ENCODE measurements at places on chromosomes 11 and 22.

- no peak for DNase-seq
These were observed 137.7 kb upstream of the DDI1 start for GRCh38 chr11:103898577-103899336.

DNA sequence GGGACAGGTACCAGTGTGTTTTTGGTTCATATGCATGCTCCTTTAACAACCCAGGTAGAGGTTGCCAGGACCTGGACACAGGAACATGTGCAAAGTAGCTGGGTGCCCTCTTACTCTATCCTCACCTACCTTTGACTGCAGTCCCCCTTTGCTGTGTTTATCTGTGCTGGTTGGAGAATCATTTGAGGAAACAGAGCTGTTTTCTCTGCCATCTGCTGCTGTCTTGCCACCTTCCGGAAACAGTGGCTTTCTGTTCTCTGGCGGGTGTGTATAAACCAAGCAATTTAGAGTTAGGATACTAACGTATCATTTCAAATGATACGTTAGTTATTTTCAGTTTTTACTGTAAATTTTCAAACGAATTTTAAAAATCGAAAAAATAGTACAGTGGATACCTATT, 171.9 kb upstream of the TTC12 start:
- no peak for DNase-seq

DNA sequence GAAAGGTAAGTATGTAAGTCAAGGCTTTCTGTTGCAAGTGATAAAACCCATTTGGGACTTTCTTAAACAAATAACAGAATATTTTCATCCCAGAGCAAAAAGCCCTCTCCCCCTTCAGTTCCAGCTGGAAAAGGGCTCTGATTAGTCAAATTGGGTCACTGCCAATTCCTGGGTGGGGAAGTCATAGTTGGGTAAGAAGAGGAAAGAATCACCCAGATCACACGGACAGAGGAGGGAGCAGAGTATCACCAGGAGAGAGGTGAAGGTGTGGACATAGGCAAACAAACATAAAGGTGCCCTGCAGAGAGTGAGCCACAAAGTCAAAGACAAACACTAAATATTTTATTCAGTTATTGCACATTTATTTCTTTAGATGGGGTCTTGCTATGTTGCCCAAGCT, 36.3 kb upstream of the SORL1 start:
- DNase-seq: no peak

DNA sequence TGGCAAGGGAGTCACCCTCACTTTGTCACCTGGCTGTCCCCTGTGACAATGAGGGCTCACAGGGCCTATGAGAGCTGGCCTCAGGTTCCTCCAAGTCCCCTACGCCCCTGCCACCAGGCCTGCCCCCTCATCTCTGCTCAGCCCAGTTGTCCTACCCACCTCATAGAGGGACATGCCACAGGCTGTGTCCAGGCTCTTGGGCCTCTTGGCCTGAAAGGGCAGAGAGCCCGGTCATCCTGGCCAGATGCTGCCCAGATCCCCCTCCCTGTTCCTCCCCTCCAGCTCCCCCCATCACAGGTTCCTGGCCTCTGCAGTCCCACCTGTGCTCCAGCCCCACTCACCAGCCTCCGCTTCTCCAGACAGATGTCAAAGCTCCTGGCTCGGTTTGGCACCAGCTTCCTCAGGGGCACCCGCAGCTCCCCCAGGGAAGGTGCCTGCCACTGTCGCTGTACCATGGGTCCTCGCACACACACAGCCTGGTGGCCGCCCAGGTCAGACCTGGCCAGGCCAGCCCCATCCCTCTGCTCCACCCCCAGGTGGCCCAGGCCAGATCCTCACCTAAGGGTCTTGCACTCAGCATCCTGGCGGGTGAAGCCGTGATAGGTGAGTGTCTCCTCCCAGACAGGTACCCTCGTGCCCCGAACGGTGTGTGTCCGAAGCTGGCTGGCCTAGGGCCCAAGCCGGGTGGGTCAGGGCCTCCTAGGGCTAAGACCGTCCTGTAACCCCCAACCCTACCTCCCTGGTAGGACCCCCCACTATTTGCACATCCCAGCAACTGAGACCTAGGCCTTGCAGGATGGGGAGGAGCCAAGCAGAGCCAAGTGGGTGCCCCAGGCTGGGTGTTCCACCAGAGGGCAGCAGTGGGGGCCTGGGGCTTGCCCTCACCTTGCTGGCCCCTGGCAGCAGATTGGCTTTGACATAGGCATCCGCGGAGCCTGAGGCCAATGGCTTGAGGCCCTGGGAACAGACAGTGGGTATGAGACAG, 8.3 kb downstream of the NDUFV1 start:
- DNase-seq: peak; percentile 56

DNA sequence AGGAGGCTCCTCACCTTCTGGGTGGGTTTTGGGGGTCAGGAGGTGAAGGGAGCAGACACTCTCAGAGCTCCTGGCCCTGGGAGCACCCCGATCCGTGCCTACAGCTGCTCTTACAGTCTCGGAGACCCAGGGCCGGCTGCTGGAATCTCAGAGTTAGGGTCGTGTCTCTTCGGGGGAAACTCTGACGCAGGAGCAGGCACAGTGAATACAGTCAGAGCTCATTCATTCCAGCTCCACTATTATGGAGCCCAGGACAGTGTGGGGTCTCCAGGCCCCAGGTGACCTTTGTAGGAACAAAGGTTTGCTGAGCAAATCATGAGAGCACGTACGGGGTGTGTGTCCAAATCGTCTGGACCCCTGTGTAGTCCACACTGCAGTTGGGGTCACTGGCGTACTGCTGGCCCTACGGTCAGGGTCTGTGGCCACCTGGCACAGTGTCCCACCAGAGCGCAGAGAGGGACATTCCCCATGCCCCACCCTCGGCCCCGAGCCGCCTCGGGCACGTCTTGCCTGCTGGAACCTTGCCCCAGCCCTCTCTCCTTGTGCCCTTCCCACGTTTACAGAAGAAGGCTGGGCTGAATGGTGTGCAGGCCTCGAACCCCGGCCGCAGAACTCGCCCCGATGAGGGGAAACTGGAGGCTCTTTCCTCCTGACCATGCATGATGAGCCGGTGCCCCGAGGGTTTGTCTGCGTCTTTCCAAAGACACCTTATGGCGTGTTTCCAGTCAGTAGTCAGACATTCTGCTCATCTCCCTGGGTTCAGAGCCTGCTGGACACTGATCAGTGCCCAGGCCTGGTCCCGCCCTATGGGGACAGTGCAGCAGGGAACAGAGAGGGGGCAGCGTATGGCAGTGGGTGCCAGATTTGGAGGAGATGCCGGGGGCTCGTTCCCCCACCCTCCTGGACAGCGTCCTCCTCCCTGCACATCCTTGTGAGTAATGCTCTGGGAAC, 1166.6 kb downstream of the BRD1 start:
- no peak for DNase-seq

DNA sequence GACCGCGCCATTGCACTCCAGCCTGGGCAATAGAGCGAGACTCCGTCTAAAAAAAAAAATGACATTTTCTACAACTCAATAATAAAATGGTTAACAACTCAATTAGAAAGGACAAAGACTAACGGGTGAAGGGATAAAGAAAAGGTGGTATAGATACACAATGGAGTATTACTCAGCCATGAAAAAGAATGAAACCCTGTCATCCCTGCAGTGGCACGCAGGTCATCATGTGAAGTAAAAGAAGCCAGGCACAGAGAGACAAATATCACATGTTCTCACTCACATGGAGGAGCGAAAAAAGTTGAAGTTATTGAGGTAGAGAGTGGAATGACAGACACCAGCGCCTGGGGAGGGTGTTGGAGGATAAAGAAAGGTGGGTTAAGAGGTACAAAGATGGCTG, 39.0 kb downstream of the WNT7B start:
- no peak for DNase-seq

DNA sequence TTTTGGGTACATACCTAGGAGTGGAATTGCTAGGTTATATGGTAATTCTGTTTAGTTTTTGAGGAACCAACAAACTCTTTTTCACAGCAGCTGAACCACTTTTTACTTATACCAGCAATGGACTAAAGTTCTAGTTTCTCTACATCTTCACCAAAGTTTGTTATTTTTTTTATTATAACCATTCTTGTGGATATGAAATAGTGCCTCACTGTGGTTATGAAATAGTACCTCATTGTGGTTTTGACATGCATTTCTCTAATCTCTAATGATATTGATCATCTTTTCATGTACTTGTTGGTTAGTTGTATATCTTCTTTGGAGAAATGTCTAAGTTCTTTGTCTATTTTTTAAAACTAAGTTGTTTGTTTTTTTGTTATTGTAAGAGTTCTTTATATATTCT, 27.2 kb downstream of the STIM1 start:
- DNase-seq: no peak

DNA sequence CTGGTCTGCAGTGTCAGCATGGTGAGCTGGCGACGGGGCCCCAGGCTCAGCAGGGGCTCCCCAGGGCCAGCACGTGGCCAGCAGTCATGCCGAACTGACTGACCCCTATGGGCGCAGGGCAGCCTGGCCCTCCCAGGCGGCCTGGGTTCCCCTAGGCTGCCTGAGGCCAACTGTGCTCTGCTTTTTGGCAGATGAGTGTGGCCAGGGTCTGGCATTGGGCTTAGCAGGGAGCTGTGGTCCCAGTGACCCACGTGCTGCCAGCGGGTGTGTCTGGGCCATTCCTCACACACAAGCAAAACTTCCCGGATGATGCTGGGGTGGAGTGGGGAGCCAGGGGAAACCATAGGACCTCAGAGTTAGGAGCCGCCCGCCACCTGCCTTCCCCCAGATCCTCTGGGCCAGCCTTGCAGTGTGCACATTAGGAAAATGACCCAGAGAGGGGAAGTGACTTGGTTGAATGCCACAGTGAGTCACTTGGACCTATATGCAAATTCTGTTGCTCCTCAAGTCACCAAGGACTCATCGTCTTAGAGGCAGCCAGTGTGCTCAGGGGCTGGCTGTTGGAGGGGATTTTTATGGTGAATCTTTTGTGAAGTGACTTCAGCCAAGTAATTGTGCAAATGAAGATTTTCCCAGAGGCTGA, 6.5 kb downstream of the ADORA2A start:
- DNase-seq: peak; percentile 82

DNA sequence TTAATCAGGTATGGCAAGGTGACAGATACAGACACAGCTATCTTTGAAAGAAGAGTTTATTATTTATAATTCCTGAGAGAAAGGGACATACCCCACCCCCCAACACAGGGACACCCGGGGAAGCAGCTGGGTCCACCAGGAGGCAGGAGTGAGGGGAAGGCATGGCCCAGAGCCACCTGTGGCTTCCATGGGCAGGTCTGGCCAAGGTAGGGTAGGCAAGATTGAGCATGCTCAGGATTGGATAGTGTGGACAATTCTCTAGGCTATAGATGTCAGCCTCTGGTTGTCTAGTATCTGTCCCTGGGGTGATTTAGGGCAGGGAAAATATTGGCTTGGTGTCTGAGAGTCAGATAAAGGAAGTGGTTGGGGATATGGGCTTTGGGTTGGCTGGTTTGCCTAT, 27.5 kb upstream of the SMIM35 start:
- DNase-seq: no peak

DNA sequence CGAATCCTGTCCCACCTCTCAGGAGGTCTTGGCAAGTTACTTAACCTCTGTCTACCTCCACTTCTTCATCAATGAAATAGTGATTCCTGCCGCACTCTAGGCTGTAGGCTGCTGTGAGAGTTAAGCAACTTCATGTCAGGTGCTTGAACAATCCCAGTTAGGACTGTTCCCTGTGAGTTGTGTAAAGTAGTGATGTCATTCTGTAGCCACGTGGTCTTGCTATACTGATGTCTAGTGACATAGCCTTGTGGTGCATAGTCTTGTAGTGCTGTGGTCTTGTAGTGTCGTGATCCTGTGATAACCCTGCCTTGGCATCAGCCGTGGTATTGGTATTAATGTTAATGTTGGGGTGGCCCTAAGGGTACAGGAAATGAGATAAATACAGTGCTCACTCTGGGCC, 30.3 kb upstream of the PRR5 start:
- DNase-seq: peak; percentile 25

- no peak for DNase-seq
These were observed 18.8 kb upstream of the PRSS23 start for GRCh38 chr11:86781546-86781945.

GRCh38 chr11:61551634-61552033, 29.2 kb downstream of the SYT7 start:
- no peak for DNase-seq

- no peak for DNase-seq
These were observed 331.1 kb downstream of the CADM1 start for GRCh38 chr11:115173136-115173535.

DNA sequence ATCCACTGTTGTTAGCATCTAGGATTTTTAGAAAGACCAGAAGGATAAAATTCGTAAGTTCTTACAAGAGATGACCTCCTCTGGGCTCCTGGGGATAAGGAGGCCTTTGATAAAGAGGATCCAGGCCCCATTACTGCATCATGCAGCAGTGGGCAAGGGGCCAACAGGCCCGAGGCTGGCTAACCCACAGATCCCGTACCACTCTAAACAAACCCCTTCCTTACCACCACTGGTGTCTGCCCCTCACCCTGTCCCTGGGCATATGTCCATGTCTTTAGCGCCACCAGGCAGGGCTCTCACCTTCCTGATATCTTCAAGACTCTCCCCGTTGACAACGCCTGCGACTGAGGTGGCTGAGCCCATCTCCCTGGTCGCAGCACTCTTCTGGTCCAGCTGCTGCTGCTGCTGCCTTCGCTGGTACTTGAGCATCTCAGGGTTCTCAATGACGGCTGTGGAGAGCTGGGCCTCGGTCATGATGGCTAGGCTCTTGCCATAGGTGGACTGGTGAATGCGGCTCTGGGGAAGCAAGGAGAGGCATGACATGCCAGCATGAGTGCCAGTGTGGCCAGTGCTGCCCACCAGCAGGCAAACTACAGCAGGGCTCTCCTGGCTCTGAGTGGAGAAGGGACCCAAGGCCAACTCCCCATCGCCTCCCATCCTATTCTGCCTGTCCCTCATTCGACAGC, 46.2 kb downstream of the HIRA start:
- no peak for DNase-seq

DNA sequence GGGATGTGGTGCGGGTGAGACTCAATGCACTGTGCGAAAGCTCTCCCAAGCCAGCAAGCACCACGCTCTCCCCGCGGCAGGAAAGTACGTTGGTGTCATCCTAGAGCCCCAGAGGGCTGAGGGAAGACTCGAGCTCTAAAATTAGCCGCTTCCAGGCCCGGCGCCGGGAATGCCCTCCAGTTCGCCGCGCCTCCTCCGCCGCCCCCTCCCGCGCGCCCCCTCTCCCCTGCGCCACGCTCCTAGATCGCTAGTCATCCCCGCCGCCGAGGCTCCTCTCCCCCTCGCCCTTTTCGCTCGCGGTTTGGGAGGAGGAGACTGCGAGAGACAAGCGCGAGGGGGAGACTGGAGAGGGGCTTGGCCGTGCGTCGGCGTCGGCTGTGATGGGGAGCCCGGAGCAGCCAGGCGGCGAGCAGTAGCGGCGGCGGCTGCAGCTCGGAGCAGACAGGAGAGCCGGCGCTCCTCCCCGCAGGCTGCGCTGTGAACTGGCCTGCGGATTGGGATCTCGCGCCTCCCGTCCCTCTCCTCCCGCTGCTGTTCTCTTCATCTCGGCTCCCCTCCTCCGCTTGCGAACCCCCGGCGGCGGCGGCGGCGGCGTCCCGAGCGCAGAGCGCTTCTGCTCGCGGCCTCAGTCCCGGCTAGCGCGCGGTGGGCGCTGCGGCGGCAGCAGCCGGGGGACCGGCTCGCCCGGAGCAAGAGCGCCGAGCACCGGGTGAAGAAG, at the start of gene FAT3:
FAT3 (plus strand) TSS at position 412 of the 718 bp plus-strand sequence. CDS start 127,295 bp downstream, outside the sequence.
- DNase-seq: no peak

GRCh38 chr11:64489831-64490441, 101.1 kb upstream of the SLC22A12 start:
- peak; percentile 45 for DNase-seq
